ENCODE measurements at places on chromosomes 6 and 20.

DNA sequence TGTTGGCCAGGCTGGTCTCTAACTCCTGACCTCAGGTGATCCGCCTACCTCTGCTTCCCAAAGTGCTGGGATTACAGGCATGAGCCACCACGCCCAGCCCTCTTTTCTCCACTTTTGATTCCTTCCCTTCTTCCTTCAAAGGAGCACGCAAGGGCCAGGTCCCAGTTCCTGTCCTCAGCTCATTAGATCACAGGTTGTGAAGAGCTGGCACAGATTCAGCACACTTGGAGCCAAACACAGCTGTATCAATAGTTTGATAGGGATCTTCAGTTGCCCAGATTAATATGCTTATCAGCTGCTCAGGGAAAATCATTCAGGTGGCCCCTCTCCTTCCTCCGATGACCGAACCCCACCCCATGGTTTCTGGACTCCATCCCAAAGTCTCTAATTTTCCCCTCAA lies 14.4 kb upstream of the SLC22A23 start:
- no peak for DNase-seq

DNA sequence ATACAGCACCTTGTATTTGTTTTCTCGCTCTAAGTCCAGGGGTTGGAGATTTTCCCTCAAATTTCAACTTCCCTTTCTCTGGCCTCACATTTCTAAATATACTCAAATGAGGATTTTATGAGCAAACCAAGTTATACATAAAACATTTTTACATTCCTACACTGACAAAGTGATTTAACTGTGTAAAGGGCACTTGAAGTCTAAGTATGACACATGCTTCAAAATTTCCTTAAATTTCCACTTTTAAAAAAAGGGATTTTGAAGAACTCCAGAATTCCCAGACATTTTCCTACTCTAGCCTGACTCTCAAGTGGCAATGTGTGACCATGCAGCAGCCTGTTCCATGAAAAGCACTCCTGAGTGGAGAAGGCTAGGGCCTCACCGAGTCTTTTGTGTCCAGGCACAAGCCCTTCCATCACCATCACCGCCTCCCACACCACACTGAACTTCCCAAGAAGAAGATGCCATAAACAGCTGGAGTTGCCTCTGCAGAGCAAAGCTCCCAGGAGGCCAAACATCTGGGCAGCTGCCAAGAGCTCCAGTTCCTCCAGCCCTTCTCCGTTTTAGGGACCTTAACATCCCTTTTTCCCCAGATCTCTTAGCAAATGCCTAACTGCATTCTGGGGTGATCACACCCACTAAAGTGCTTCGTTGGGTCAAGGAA lies 68.9 kb downstream of the NCR2 start:
- DNase-seq = no peak

DNA sequence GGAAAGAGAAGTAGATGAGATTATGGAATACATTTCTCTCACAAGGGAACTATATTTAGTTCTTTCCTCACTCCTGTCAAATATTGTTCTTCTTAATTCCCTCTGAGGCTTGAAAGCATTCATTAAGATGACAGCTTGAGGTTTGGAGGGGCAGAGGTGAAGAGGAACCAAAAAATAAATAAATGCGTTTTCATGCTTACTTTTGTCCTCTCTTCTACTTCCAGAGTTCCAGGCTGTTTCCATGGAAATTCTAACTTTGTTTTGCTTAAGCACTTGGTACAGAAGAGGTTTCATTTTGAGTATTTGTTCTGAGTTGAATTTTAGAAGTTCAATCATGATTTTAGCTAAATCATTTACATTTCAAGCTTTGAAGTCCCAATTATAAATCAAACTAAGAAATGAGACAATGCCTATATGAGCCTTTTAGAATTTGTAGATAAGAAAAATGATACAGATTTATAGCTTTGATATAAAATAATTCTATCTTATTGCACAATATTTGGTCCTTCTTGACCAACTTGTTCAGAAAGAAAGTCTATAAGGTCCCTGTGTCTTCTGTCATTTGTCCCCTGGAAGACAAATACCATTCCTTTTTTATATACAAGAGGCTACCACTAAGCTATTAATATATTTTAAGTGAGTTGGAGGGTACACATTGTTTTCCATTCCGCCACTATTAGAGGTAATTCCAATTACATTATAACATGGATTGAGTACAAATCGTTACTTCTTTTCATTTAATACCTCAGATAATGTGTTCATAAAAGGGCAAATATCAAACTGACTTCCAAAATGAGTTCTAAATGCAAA lies 16.3 kb downstream of the RBM24 start:
- no peak for DNase-seq

GRCh38 chr6:42791706-42792320 lies 10.0 kb downstream of the BICRAL start:
- no peak for DNase-seq

GRCh38 chr20:18144541-18145099 lies 7.0 kb downstream of the KAT14 start:
- DNase-seq = no peak

DNA sequence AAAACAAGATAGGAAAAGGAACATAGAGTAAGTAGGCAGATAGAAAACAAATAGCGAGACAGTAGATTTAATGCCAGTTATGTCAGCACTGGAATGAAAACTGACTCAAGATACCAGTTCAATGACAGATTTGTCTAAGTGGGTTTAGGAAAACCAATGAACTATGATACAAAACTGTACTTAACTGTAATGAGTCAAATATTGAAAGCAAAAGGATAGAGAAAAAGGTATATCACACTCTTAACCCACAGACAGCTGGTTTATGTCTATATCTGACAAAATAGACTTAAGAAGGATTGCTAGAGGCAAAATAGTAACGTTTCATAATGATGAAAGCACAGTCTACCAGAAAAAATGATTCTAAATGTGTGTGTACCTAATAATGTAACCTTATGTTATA lies 38.2 kb downstream of the ATRN start:
- no peak for DNase-seq

DNA sequence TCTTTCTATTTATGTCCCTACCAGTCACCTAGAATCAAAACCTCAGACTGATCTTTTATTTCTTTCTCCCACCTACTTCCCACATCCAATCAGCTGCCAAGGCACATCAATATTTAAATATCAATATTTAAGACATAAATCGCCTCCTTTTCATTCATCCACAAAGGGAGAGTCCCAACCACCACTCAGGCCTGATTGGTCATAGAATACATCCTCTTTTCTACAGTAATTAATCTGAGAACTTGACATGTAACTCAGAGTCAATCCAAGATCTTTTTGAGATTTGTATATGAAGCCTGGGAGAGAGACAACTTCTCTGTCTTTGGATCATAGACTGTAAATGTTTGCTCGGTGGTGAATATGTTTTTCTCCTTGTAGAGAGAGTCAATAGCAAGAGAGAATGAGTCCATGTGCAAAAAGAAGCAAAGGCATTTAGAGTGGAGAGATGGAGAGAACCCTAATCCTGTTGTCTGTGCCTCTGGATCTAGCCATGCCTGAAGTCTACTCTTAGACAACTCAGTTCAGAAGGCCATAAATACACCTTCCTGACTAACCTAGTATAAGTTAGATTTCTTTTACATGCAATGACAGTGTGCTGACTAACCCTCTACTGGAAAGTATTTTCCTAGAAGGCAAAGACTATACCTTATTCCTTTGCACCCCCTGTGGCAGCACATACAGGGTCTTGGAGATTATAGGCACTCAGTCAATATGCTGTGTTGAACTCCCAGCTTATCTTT lies 12.1 kb upstream of the NEDD9 start:
- no peak for DNase-seq

GRCh38 chr20:17636523-17637412 lies 45.3 kb downstream of the RRBP1 start:
- no peak for DNase-seq

DNA sequence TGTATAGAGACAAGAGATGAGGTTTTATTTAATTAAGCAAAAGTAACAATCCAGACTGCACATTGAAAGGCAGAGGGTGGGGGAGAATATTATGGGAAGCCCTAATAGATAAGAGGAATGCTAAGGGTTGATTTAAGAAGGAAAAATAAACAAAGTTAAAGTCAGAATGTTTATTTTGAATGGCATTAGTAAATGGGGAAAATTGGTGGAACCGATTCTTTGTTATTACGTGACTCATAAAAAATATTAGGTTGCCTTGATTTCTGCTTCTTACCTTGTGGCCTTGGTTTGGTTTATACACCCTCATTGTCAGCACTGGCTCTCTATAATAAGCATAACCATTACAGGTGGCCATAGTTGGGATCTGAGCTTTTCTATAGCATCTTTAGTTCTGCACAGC lies 674.8 kb upstream of the CITED2 start:
- DNase-seq = no peak

DNA sequence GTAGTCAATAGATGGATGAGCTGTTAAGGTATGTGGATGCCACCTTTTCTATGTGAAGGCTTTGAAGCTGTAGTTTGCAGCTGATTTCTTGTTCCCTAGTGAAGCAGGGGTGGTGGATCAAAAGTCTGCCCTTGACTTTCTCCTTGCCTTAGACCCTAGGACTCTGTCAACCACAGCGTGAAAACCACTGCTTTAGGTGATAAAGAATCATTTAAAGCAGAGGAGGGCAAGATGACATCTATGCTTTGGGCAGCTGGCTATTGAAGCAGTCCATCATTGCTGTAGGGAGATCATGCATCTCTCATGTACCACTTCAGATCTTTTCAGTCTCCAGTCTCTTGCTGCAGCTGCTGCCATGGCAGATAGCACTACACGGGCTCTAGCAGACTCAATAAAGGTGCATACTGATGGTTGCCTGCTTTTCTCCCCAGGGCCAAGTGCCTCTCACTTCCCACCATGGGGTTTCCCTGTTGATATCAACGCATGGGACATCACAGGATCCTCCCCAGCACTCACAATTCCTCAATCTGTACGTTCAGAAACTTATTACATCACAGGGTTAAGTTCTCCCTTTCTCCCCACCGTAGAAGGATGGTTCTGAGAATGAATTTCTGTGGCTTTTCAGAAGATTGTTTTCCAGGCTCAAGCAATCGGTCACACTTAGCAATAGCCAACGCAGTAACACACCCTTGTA lies 122.0 kb upstream of the STMND1 start:
- no peak for DNase-seq

GRCh38 chr20:5757949-5758348 lies 7.7 kb downstream of the SHLD1 start:
- no peak for DNase-seq

GRCh38 chr20:25021336-25021735 lies 28.8 kb upstream of the APMAP start:
- DNase-seq = no peak

- no peak for DNase-seq
Observed at GRCh38 chr6:37083243-37084138, 78.0 kb downstream of the FGD2 start.

DNA sequence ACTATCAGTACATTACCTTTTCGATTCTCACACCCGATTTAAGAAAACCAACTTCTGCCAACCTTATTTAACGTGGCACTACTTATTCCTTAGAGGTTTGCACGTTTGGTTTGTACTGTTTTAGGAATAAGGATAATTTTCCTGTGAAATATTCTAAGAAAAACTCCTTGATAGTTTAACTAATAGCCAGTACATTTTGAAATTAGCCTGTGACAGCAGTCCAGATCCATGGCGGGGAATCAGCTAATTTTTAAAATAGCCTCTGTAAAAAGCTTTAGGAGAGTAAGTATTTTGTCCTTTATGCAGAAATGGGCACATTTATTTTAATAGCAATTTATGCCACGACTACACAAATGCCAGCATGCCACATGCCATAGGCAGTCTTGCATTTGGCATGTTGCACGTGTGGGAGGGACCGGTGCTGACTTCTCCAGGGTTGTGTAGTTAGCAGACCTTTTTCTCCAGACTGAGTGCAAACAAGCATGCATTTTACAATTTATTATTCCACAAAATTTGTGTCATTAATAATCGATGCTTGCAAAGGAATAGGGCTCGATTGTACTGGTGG lies 6.2 kb downstream of the FOXC1 start:
- no peak for DNase-seq

- no peak for DNase-seq
Observed at GRCh38 chr20:22180244-22180643, 404.1 kb downstream of the FOXA2 start.

- DNase-seq = no peak
Observed at GRCh38 chr6:106886081-106886843, 88.3 kb downstream of the CD24 start.

DNA sequence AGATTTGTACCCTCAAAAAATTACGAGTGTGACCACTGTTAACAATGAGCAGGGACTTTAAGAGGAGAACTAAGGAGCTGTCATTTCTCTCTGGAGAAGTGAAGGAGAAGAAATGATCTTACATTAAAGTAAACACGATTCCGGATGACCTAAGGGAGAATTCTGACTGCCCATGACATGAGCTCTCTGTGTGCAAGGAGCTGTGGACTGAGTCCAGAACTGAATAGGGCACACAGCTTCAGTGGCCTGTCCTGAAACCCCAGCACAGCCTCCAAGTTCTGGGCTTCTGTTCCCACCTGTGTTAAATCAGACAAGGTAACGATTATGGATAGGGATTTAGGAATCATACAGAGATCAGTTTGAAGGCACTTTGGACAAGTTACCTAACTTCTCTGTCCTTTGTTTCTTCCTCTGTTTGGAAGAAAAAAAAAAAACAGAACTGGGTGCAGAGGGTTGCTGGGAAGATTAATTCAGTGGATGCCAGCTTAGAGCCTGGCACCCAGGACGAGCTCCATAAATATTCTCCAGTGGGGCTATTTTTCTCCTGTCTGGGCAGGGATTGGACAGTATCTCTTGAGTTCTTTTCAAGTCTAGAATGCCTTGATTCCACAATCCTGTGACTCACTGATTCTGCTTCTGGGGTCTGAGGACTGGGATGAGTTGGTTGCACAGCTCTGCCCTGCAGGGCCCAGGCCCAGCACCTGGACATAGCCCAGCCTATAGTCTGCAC lies 65.7 kb downstream of the MRPL14 start:
- DNase-seq = no peak

DNA sequence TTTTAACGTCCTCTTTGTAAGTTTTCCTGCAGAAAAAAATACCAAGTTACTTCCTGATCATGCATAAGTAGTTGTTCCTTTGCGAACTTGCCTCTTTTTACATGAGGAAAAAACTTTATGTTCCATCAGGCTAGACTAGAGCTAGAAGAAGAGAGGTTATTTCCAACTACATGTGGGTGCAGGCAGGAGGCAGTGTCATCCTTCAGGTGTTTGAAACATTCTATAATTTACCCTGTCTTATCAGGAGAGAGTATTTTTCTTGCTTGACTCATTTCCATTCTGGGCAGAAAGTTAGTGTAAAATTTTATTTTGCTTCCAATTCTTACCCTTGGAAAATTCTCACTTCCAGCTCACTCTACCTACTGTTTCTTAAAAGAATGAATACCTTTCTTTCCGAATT lies 28.5 kb upstream of the EPHA7 start:
- DNase-seq = no peak

GRCh38 chr6:158654498-158654897 lies 4.6 kb downstream of the SYTL3 start:
- no peak for DNase-seq

DNA sequence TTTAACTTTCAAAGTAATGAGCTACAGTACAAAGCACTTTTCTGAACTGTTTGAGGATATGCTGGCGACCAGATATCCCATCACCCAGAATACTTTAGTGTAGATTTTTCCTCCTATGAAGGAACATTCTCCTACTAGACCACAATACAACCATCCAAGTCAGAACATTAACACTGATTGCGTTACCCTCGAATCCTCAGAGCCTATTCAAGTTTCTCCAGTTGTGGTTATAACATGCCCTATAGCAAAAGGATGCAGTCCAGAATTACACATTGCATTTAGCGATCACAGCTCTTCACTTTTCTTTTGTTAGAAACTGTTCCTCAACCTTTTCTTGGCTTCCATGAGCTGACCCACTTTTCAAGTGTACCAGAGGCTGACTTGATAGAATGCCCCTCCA lies 87.4 kb upstream of the SOX4 start:
- DNase-seq = no peak

- DNase-seq = no peak
Observed at GRCh38 chr6:14281811-14282660, 164.5 kb downstream of the CD83 start.

Data from GM10248 (cell line).